ENCODE measurements at places on chromosomes 4 and X.
A peak's percentile ranks its signal among the peaks of the same experiment; 100 is the strongest.

DNA sequence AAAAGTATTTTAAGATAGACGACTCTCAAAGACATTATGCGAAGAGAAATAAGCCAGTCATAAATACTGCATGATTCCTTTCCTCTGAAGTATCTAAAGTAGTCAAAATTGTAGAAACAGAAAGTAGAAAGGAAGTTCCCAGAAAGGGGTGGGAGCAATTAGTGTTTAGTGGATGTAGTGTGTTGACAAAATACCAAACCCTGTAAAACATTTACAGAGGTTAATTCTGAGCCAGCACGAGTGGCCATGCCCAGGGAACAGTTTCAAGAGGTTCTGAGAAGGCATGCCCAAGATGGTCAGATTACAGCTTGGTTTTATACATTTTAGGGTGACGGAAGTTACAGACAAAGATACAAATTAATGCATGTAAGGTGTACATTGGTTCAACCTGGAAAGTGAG lies 34.4 kb upstream of the SLC25A4 start:
- DNase-seq: no peak

DNA sequence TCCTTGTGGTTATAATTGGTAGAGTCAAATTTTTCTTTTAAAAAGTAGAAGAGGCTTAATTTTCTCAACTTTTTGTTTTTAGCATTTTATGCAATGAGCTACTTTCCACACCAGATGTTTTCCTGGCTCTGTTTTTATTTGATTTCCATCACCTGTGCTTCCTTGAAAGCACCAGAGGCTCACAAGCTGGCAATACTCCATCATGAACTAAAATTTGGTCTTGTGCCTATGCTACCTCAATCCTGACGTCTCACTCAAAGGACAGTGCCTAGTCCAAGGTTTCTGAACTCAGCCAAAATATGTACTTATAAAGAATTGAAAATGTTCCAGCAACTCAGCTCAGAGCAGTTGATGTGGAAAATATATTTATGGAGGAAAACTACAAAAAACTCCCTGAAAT lies 914.0 kb upstream of the PRKX start:
- no peak for DNase-seq

DNA sequence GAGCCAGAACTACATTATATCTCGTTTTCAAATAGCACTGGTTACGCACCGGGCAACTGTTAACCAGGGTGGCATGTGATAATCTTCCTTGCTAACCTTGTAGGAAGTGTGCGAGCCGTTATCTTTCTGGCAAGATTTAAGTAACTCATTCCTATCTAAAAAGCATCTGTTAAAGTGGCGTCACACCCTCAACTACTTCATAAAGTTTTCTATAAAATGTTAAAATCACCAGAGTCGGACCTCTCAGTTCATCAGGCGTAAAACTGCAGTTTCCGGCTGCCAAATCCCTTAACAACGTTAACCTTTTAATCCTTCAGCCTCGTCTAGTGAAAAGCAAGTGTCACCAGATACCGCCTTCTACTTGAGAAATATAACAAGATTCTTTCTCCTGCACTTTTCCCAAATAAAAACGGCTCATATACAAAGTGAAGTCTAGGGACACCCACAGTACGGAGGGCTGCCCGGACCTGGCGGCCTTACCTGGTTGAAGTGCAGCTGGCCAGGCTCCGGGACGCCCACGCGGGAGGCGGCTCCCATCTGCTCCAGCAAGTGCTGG lies 1.2 kb downstream of the SLC39A8 start:
- no peak for DNase-seq

GRCh38 chr4:28386776-28387175 lies 1526.1 kb downstream of the STIM2 start:
- DNase-seq: no peak

DNA sequence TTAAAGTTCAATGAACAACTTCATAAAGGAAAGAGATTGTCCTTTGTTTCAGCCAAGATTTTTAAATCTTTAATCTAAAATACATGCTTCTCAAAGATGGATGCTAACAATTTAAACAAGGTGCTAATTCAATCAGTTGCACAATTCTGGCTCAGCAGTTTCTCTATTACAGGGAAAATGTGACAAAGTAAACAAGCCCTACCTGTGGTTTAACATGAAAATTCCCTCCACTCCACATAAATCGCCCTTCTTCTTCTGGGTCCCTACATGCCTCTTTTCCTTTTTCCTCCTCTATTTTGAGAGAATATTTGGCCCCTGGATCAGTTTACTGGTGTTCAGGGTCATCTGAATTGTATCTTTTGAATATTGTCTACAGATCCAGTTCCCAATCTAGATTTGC lies 80.6 kb downstream of the FRYL start:
- no peak for DNase-seq

DNA sequence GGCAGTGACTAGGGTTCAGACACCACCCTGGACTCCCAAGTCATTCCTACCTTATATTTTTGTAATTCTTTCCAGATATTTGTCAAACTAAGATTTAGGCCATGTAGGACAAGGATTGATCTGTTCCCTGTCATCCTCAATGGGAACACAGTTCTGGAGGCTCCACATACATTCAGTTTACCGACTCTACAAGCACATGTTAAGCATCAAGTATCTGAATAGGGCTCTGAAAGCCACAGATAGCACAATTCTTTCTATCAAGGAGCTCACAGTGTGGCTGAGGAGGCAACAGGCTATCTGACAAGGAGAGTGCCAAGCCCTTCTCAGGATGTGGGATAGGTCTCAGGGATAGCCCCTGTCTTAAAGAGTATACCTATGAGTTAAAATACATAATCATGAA lies 37.0 kb upstream of the CXCL8 start:
- no peak for DNase-seq

DNA sequence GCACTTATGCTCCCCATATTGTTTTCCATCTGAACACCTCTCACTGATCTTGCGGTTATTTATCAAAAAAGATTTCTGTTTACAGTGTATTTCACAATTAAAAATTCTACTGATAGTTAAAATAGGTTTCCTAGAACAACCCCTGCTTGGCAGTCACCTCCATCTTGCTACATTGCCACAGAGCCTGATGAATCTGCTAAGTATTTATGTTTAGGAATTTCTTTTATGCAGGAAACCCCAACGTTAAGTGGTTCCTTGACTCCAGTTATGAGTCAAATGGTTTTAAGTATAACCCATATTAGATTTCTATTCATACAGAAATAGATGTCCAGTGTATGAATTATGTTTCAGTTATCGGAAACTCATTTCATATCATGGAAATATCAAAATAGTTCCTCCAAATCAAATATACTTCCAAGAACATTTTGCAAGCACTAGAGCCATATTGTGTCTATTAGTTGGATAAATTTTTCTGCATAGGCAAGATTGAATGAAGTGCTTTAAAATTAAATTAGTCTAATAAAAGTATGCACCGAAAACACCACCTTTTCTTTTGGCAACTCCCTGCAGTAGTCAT lies 20.6 kb downstream of the GALNT7 start:
- no peak for DNase-seq

- peak; percentile 24 for DNase-seq
Measured at GRCh38 chrX:137194164-137194563, 160.4 kb upstream of the GPR101 start.

DNA sequence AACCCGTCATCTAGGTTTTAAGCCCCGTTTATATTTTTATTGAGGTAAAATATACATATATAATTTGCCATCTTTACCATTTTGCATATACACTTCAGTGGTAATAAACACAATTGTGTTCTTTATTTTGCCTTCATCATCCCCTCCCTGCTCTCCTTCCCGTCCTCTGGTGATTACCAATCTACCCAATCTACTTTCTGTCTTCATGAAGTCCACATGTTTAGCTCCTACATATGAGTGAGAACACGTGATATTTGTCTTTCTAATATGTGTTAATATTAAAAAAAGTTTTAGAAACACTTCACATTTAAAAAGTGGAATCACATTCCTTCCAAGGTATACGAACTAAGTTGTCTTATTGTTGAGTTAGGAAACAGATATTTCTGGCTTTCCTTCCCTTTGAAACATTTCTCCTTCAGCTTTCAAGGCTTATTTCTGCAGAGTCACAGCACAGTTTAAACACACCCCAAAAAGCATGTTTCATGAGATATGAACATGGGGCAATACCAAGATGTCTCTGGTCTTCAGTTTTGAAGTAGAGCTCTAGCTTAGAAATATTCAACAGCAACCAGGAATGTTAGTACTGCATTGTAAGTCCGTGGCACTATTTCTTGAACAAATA lies 35.9 kb downstream of the GYPA start:
- no peak for DNase-seq

DNA sequence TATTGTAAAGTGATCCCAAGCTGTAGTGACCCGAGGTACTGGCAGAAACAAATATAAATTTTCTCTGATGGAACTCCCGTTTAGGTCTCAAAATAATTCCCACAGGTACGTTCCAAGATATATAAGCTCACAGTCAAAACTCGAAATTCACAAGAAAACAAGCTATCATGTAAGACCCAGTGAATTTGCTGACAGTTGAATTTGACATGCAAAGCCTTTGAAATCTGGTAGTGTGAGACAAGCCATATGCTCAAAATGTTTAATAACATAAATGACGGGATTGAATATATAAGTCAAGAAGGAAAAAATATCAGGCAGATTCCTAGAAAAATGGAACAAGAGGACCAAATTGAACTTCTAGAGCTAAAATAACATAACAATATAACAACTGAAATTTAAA lies 252.8 kb downstream of the TMA16 start:
- DNase-seq: no peak

GRCh38 chr4:5730993-5731990 lies 20.3 kb downstream of the EVC start:
- no peak for DNase-seq

GRCh38 chr4:177339477-177340374 lies 30.1 kb downstream of the NEIL3 start:
- DNase-seq: no peak

- DNase-seq: no peak
Measured at GRCh38 chr4:79983431-79983830, 89.6 kb downstream of the ANTXR2 start.

DNA sequence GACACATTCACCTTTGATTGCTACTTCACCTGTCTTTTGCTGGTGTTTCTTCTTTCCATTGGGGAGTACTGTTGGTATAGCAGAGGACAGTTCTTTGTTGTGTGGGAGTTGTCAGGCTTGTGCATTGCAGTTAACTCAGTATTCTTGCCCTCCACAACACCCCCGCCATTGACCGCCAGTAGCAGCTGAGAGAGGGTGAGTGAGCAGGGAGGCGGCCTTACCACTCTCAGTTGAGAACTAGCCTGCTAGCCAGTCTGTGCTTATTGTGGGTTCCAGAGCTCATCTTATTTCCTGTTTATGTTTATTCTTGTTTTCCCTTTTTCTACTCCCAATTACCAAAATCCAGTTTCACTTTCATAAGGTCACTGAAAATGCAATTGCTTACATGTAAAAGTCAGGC lies 52.2 kb downstream of the STIM2 start:
- no peak for DNase-seq

DNA sequence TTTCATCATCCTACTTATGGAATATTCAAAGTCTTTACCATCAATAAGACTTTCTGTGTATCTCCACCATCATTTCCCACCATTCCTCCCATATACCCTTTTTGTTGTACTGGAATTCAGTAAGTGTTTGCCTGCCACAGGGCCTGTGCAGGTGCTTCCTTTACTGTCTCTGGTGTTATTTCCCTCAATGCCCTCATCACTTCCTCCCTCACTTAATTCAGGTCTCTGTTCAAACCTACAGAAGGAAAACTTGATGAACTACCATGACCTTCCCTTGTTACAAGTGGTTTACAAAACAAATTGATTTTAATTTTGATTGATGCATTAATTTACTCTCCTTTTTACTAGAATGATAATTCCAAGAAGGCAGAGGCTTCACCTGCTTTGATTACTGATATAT lies 159.5 kb upstream of the FAT4 start:
- DNase-seq: no peak

DNA sequence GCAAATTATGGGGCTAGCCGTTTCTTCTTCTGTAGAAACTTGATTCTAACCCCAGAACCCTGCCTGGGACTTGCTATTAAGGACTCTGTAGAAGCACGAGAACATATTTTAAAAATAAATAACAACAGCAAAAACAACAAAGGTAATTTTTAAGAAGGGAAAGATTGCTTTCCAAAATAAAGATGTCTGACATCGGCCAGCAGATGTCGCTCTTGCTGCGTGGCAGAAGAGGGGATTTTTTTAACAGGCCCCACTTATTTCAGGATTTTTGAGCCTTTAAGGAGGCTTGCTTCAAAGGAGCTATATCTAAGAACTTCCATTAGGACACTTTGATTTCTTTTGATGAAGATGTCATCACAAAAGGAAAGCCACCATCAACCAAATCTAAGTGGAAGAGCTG lies 62.8 kb upstream of the EGFL6 start:
- peak; percentile 31 for DNase-seq

DNA sequence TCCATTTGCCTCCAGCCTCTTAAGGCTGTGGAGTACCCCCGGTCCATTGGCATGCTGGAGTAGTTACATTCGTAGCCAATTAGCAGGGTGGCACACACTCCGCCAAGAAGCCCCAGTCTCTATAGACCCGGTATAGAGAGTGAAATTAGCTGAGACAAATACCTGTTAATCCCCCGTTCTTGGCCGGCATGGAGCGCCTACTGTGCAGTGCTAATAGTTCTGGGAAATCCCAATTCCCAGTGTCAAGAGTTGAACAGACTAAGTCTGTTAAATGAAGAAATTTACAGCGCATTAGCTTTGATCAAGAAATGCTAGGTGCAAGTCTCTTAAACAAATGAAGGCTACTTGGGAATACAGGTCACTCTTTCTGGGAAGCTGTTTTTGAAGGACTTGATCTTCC lies 127.8 kb upstream of the ARX start:
- DNase-seq: no peak

DNA sequence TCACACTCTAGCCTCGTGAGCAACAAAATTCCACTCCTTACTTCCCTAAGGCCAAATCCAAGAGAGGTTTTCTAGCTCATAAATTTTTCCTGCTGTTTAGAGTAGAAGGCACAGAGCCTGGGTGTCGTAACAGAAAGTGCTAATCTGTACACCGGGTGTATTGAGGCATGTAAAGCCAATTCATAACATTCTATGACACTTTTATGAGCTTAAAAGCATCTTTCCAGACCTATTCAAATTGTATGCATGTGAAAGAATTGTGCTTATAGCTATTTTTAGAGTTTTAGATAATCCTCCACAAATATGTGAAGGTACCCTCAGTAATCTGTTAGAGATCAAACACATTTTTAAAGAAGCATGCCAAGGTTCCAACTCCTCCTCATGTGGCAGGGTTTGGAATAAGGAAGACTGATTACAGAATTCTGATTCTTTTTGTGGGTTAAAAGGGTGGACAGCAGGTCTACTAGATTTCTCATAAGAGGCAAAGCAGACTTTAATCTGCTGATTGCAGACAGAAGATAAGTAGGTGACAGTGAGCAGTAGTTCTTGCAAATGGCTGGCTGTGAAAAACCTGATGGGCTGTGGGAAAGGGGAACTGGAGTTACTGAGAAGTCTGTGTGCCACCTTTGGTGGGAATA lies 25.5 kb upstream of the LRCH2 start:
- DNase-seq: no peak
